ENCODE measurements at places on chromosomes 16 and 17.

- no peak for DNase-seq
Observed at GRCh38 chr17:72900654-72900971, 191.9 kb downstream of the SLC39A11 start.

DNA sequence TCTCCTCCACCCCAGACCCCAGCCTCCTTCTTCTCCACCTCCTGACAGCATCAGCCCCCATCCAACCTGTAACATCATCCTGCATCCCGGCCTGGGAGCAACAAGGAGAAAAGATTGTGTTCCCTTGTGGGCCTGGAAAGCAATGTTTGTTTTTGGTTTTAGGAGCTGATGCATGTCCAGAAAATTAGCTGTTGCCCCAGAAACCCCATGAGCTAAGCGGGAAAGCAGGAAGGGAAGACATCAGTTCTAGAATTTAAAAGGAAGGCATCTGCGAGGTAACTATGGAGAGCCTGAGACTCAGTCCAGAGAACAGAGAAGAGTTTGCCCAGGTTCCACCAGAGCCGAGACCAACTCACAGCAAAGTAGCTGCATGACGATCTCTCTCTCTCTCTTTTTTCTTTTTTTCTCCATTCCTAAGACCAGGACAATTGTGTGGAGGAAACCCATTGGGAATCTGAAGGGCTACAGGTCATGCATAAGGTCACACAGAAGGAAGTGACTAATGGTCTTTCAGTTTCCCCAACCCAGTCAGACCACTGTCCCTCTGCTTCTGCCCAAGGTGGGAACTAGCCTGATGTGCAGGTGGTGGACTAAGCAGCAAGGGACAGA, 124.4 kb downstream of the SLC39A11 start:
- no peak for DNase-seq

GRCh38 chr16:75443298-75443697, 10.0 kb upstream of the CFDP1 start:
- DNase-seq = no peak

- no peak for DNase-seq
Observed at GRCh38 chr17:41563607-41564170, 8.2 kb downstream of the KRT9 start.

DNA sequence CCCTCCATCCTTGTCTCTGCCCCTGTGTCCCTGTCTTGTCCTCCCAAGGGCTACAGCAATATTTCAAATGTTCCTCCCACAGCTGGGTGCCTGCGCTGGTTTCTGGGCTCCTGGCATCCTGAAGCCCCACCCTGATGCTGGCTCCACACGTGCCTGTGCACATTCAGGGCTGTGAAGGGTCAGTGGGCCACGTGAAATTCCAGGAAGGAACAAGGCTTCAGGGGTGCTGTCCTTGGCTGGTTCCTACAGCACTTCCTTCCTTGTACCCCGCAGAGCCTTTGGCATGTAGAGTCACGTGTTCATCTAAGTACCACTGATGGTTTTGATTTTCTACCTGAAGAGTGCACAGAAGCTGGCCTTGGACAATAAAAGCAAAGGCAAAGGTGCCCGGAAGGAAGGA, 57.7 kb upstream of the NLK start:
- no peak for DNase-seq

Data from GM12891 (cell line).